ENCODE measurements at places on chromosomes 11 and 22.
A peak's percentile ranks its signal among the peaks of the same experiment; 100 is the strongest.

DNA sequence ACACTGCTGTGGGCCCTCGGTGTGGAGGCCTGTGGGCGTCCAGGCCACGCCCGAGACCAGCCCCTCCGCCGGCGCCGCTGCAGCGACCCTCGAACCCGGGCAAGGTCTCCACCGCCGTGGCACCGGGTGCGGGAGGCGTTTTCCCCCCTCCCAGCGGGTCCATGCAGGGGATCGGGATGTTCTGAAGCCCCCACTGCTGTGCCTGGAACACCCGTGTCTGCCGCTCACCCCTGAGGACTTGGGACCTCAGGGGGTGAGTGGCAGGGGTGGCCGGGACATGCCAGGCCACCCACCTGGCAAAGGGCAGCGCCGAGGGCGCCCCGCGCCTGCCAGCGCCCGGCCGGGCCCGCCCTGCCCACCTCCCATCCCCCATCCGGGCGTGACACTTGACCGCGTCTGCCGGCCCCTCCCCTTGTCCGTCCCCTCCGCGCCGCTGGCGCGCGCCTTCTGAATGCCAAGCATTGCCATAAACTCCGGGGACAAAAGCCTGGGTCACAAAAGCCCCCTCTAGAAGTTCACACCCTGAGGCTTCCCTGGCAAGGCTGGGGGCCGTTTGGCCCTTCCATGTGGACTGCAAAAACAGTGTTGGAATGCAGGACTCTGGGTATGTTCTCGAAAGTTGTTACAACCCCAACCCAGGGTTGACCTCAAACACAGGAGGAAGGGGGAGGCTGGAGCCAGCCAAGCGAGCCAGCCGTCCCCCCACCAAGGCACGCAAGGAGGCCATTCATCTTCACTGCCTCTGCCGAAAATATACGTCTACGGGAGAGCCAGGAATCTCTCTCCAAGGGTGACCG lies 819 bp upstream of the KCNQ1OT1 start:
- no peak for DNase-seq

GRCh38 chr11:72831521-72832300 lies 17.5 kb downstream of the ATG16L2 start:
- peak; percentile 59 for DNase-seq

GRCh38 chr11:61955422-61956135 lies 5.4 kb downstream of the BEST1 start:
- DNase-seq = no peak

- DNase-seq = peak; percentile 81
Observed at GRCh38 chr22:26464312-26464711, 19.3 kb downstream of the HPS4 start.

DNA sequence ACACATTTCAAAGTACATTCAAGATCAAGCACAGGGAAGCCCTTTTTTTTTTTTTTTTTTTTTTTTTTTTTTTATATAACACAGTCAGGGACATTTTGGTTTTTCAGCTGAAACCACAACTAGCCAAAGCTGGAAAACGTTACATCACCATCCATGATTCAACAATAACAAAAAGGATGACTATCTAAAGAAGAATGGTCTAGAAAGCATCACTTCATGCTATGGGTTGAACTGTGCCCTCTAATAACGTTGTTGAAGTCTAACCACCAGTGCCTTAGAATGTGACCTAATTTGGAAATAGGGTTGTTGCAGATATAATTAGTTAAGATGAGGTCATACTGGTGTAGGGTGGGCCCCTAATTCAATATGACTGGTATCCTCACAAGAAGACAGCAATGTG lies 46.6 kb downstream of the MTMR2 start:
- DNase-seq = peak; percentile 95

DNA sequence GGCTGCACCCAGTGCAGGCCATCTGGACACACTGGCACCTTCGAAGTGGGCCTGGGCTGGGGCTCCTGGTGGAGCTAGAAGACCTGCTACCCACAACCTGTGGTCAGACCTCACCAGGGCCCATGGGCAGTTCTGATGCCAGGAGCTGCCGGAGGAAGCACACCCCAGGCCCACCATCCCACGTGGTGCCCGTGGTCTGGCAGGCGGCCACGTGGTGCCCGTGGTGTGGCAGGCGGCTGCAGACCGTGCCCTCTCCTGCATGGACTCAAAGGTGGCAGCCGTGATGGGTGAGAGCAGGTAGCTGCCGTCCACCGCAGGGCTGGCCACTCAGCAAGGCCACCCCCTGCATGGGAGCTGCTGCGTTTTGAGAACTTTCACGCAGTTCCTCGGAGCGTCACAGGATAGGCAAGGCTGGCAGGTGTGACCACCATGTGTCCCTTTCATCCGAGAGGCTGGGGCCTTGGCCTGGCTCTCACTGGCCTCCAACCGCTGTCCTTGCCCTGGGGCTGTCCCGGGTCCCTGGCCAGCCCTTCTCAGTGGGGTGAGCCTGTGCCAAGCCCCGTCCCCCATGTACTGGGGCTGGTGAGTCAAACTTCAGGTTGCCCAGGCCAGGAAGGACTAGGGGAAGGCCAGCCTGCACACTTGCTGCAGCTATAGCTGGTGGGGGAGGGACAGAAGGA lies 3.9 kb upstream of the IL17REL start:
- DNase-seq = no peak

- no peak for DNase-seq
Observed at GRCh38 chr11:62217191-62217748, 8.8 kb downstream of the SCGB2A1 start.

GRCh38 chr22:47196881-47197772 lies 434.7 kb downstream of the TBC1D22A start:
- no peak for DNase-seq

GRCh38 chr11:86294026-86294425 lies 8.0 kb upstream of the HIKESHI start:
- peak; percentile 8 for DNase-seq

DNA sequence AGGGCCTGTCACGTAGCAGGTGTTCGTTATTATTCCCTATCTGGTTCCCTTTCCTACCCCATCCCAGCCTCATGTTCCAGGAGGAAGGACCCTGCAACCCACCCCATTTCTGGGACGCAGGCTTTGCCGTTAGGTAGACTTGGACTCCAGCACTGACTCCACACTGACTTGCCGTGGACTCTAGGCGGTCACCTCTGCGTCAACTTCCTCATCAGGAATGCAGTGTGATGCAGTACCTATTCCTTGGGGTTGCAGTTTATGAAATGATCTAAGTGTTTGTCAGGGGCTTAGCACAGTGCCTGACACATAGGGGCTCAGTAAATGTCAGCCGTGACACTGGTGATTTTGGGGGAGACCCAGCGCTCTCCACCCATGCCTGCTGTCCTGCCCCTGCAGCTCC lies 16.8 kb downstream of the DGKZ start:
- no peak for DNase-seq

DNA sequence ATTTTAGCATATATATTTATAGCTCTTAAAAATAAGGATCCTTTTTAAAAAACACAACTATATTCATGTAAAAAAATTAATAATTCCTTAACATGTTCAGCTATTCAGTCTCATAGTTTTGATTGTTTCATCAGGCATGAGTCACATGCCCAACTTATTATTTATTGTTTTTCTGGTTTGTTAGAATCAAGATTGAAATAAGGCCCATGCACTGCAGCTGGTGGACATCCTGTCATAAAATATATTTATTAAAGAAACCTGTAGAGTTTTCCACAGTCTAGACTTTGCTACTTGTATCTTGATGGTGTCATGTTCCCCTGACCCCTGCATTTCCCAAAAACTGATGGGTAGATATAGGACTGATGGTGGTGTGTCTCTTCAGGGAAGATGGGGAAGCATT lies 77.4 kb downstream of the PARVA start:
- no peak for DNase-seq

GRCh38 chr11:2139123-2139521 lies at the start of gene IGF2:
Gene IGF2, minus strand, starts transcription at chr11:2139389. Its CDS starts 3,866 bp downstream, at chr11:2135523.
- no peak for DNase-seq

GRCh38 chr11:115990004-115990447 lies 485.8 kb upstream of the CADM1 start:
- DNase-seq = no peak

GRCh38 chr22:26893173-26894110 lies 236.1 kb downstream of the MIAT start:
- DNase-seq = no peak

GRCh38 chr11:24731554-24731953 lies 234.7 kb downstream of the LUZP2 start:
- no peak for DNase-seq

DNA sequence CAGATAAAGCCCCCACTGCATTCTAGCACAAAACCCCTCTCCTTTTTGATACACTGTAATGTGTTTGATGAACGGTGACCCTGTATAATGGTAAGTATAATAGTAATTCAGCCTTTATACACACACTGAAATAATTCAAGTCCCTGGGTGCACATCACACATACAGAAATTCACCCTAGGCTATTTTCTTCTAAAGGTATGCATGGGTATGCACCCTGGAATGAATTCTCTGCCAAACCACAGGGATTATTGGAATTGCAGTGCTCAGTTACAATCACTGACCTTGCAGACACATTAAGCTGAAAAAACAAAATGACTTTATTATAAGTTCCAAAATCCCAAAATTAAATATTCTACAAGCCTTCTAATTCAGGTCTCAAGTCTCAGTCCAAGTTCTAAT lies 245.9 kb upstream of the FAT3 start:
- DNase-seq = peak; percentile 20

DNA sequence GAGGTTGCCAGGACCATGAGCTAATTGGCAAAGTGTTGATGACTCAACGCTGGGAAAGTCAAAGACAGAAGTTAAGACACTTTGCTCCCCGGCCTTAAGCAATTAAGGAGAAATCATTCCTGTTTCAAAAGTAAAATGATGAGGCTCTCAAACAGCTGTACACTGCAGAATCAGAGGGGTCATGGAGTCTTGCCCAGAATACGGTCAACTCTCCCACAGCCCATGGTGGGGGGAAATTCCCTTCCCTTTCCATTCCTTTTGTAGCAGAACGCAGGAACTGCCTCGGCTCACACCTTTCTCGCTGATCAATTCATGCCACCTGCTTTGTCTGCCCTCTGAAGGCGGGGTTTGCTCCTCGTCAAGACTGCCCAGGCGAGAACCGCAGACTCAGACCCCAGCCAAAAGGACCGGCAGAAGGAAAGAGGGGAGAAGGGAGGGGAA lies 52.8 kb downstream of the MN1 start:
- no peak for DNase-seq

- DNase-seq = no peak
Observed at GRCh38 chr11:36436064-36436463, 74.0 kb downstream of the TRAF6 start.

DNA sequence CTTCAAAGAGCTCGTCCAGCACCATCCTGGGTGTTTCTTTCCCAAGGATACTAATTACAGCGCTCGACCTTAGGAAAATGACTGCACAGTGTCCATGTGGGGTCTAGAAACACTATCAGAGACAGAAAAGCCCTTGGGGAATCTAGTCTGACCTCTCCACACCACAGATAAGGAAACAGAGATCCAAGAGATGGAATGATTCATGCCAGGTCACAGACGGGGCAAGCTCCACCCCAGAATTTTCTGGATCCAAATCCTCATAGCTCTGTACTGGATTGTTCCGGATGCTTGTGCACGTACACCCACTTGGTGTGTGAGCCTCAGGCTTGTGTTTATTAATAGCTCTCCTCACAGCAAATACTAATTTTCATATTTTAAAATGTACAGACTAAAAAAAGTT lies 11.3 kb downstream of the ABTB2 start:
- DNase-seq = no peak

- DNase-seq = no peak
Observed at GRCh38 chr22:46813816-46814597, 51.6 kb downstream of the TBC1D22A start.

- no peak for DNase-seq
Observed at GRCh38 chr22:17336061-17336460, 33.2 kb upstream of the CECR2 start.

GRCh38 chr22:19896665-19897355 lies 42.1 kb upstream of the GNB1L start:
- DNase-seq = no peak

GRCh38 chr22:44033287-44033686 lies 9.2 kb downstream of the PARVB start:
- no peak for DNase-seq

GRCh38 chr22:26196657-26197056 lies 27.4 kb downstream of the SEZ6L start:
- no peak for DNase-seq

- DNase-seq = peak; percentile 85
Observed at GRCh38 chr22:20514658-20515406, 7.4 kb downstream of the MED15 start.

DNA sequence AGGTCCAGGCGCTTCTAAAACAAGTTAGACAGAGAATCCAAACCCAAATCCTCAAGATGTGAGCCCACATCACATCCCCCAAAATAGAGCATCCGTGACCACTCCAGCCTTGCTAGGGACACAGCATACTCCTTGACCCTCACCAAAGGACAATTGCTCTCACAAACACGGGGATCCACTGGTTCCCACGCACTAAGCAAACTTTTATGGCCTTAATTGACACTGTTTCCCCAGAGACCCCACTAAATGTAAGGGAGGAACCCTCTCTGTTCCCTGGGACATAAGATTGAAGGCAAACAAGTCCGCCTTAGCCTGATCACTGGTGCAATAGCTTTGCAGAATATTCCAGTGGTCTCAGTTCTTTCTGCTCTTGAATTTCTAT lies 20.1 kb downstream of the ZNF74 start:
- no peak for DNase-seq

DNA sequence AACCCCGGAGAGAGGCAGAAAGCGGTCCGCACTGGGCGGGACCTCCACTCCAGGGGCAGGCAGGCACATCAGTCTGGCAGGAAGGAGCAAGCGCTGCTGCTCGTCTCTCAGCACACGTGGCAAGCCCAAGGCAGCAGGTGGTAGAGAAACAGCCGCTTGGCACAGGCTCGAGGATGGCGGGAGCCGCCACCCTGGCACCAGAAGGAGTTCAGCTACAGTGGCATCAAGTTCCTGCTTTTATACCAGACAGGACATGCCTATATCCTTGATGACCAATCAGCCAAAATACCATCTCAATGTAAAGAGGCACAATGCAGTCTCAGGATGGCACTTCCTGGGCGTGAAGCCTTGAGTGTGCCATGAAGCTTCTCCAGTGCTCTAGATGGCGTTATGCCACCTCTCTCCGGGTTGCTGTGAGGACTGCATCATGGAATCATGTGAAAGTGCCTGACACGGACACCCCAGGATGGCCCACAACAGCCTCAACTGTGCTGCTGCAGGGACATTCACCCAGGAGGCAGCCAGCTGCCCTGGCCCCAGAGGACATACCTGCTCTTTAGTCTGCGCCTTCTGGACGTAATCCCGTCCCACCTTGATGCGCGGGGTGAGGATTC lies 64.8 kb downstream of the APOL1 start:
- no peak for DNase-seq

- no peak for DNase-seq
Observed at GRCh38 chr11:68581439-68581838, 102.9 kb upstream of the GAL start.

GRCh38 chr11:126081915-126082250 lies 19.2 kb upstream of the CDON start:
- no peak for DNase-seq

All from GM04504 (cell line).